ENCODE measurements at places on chromosomes 11 and 22.

- DNase-seq, result no peak
These were observed 1.5 kb upstream of the SIK3 start for GRCh38 chr11:117099696-117100095.

- no peak for DNase-seq
These were observed 5.6 kb downstream of the STARD10 start for GRCh38 chr11:72788241-72788640.

DNA sequence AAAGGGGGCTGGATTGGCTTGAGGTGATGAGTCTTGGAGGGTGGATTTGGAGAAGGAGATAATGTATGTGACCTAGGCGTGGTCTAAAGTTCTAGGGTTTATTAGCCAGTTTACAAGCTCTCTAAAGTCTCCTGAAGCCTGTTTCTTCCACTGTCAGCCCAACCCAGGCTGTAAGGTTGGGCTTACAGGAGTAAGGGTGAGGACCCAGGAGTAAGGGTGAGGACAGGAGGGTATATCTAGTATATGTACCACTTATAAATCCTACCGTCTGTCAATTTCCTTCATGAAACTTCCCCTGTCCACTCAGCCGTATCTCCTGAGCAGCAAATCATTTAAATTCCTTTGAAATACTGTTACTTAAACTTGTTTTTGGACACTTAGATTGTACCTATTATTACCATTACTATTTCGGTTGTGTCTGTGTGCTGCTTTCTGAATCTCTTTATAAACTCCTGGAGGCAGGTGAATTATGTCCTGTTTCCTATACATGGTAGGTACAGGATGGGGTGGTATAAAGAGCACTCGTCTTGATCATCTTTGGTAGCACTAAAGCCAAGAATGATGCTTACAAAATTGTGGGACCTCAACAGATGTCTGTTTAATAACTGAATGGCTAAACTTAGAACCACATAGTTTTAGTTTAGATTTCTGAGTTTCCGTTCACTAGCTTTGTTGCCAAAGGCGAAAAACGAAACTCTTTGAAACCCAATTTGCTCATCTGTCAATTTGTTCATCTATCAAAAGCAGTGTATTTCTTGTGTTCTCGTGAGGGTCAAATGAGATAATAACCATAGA, 192.0 kb downstream of the GRIK4 start:
- no peak for DNase-seq

DNA sequence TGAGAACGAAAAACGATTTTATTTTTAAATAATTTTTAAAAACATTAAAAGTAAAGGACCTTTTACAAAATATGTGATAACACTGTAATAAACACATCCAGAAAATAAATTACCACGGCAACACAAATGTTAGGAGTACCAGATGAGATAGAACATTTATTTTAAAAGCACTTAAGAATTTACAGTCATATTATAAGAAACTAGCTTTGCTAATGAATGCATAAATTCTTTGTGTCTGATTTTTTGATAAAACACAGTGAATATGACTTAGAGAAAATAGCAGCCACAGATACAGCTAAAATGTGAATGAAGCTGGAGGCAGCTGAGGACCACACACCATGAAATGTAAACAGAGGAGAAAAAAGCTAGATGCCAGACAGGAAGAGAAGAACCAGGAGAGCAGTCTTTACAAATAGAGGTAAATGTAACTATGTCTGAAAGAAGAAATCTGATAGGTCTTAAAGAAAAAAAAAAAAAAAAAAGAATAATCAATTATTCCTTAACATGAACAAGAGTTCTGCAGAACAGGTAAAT, 14.6 kb downstream of the CCDC34 start:
- no peak for DNase-seq

GRCh38 chr11:60183591-60184205, 815 bp upstream of the MS4A6A start:
- no peak for DNase-seq

DNA sequence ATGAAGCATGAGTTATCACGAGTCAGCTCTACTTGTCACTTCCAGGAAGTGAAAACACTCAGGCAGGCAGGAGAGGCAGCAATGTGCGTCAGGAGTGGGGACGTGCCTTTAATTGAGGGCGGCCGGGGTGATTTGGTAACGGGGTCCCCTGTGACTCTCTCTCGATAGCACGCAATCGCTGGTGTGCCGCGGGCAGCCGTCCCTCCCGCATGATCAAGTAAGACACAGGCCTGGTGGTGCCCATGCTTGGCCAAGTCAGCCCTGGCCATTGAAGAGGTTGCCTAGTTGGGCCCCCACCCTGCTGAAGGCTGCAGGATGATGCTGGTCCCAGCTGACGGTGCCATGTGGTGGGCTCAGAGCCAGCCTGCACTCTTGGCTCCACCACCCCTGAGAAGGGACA, 29.7 kb downstream of the CACNG2 start:
- no peak for DNase-seq

GRCh38 chr11:61281581-61282250, 13.4 kb downstream of the VWCE start:
- no peak for DNase-seq
